ENCODE measurements at places on chromosomes 4 and X. TPM values are rescaled to one million over a fixed set of nuclear protein-coding genes. Genes with fewer than 3 reads are reported as not detected.

SLAIN2 gene
- total RNA-seq, result 70.2 TPM

RAB33A gene
- 0.50 TPM for total RNA-seq

BTC gene
- total RNA-seq, result 6.1 TPM

DNA sequence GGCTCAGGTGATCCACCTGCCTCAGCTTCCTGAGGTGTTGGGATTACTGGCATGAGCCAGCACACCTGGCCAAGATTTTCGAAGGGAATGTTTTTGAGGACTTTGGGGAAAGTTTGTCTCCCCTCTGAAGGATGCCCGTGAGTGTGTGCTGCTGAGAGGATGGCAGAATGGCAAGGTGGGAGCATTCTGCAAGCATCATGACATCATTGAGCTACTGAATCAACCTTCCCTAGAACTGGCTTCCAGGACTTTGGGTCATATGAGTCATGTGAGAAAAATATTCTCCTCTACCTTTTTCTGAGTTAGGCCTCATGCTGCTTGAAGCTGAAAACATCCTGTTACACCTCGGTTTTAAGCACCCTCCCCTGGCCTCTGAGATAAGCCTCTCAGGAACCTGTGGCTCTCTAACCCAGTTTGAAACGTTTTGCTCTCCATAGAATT, 31.0 kb downstream of the TMEM131L start:
- H3K36me3 ChIP-seq, result no peaks in the 10 kb centered on the region
- no peaks in the 10 kb centered on the region for H3K4me1 ChIP-seq
- DNase-seq, result no peak
- H3K4me3 ChIP-seq, result no peak overlapping the region
- peak overlapping the region; percentile 24 for H3K27ac ChIP-seq

GRCh38 chr4:184934184-184934583, 84.1 kb upstream of the HELT start:
- H3K27me3 ChIP-seq, result no peaks in the 10 kb centered on the region
- DNase-seq, result peak; percentile 1
- H3K27ac ChIP-seq, result no peak overlapping the region
- H3K36me3 ChIP-seq, result no peaks in the 10 kb centered on the region
- no peaks in the 10 kb centered on the region for H3K4me1 ChIP-seq

GRCh38 chrX:133048751-133049150, 48.2 kb downstream of the USP26 start:
- no peaks in the 10 kb centered on the region for H3K36me3 ChIP-seq
- H3K27me3 ChIP-seq, result no peaks in the 10 kb centered on the region
- no peaks in the 10 kb centered on the region for H3K4me1 ChIP-seq
- H3K27ac ChIP-seq, result no peak overlapping the region

MAGEA2 gene
- not detected for total RNA-seq

WAS gene
- total RNA-seq, result 3.0 TPM

THOC2 gene
- 60.7 TPM for total RNA-seq

MEPE gene
- not detected for total RNA-seq

- peak overlapping the region; percentile 53 for H3K27ac ChIP-seq
- DNase-seq, result no peak
- no peaks in the 10 kb centered on the region for H3K27me3 ChIP-seq
- no peaks in the 10 kb centered on the region for H3K4me1 ChIP-seq
- no peaks in the 10 kb centered on the region for H3K36me3 ChIP-seq
Observed at GRCh38 chr4:112109360-112110058, 35.7 kb upstream of the FAM241A start.

DNA sequence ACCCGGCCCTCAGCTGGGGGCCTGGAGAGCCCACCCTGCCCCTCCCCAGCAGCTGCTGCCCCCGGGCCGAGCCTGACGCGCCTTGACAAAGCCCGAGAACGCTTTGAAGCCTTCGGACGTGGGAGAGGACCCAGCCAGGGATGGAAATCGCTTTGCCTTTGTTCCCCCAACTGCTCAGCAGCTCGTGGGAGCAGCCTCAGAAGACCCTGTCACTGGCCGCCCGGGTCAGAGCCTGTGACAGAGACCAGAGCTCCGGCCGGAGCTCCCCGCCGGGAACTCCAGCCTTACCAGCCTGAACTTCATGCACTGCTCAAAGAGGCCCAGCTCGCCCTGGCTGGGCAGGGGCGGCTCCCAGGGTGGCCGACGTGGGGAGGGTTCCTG, 2.6 kb upstream of the SLC6A8 start:
- H3K36me3 ChIP-seq, result no peaks in the 10 kb centered on the region
- H3K27ac ChIP-seq, result no peak overlapping the region
- H3K27me3 ChIP-seq, result no peaks in the 10 kb centered on the region
- no peak for DNase-seq
- H3K4me1 ChIP-seq, result no peaks in the 10 kb centered on the region
- no peak overlapping the region for H3K4me3 ChIP-seq

GAGE12F gene
- not detected for total RNA-seq
